ENCODE measurements at places on chromosomes 16 and 17.
A peak's percentile ranks its signal among the peaks of the same experiment; 100 is the strongest.

DNA sequence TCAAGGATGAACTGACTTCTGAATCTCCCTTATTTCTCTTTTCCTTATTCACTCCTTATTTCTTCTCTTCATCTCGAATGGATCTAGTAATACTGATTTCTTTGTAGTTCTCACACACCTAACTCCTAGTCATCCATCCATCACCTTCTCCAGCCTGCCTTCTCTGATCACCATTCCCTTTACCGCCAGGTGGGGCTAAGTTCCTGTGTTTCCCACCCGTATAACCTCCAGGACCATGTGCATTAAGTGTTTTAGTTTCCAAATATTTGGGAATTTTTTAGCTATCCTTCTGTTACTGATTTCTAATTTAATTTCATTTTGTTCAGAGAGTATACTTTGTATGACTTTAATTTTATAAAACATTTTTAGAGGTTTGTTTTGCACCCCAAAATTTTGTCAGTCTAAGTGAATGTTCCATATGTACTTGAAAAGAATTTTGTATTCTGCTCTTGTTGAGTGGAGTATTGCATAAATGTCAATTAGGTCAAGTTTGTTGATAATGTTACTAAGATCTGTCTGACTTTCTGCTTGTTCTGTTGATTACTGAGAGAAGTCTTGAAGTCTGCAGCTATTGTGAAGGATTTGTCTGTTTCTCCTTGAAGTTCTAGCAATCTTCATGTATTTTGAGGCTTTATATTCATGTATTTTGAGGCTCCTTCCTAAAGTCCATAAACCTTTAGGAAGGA, 8.8 kb downstream of the BPTF start:
- DNase-seq, result peak; percentile 12

GRCh38 chr17:1227917-1228780, 42.1 kb upstream of the BHLHA9 start:
- DNase-seq, result no peak

DNA sequence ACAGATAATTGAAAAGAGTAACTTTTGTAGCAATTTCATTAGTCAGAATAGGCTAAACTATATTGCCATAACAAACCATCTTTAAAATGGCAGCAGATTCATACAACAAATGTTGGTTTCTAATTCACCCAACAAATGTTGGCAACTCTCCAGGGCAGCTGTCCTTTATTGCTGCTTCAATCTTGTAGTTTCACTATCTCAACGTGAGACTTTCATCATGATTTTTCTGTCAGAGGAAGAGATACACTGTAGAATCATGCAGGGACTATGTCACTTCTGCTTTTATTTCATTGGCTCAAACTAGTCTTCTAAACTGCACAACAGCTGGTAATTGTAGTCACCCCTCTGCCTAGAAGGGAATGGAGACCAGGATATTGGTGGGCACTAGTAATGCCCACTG, 174.2 kb downstream of the TANC2 start:
- DNase-seq, result no peak

DNA sequence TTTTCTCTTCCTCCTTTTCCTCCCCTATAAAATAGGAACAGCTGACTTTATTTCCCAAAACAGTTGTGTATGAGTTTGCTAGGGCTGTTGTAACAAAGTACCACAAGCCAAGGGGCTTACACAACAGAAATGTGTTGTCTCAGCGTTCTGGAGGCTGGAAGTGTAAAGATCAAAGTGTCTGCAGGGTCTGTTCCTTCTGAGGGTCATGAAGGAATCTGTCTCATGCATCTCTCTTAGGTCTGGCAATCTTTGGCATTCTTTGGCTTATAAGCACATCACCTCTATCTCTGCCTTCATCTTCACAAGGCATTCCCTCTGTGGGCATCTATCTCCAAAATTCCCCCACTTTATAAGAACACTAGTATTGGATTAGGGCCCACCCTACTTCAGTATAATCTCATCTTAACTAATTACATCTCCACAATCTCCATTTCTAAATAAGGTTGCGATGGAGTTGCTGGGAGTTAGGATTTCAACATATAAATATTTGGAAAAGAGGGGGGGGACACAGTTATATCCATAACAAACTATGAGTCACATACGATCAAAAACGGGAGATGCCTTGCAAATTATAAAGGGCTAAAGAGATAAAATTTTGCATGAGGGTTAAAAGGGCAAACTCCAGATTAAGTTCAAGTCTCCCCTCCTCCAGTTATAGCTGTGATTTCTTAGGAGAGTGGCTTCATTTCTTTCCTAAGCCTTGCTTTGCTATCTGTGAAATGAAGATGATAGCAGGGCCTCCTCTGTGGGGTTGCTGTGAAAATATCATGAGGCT, 109.7 kb downstream of the VAT1L start:
- peak; percentile 55 for DNase-seq

GRCh38 chr16:64089697-64090096, 1032.2 kb downstream of the CDH11 start:
- peak; percentile 11 for DNase-seq

All from HCEC 1CT (cell line).